NCI-H1436 treated with DMSO at 0.1 percent for 48 hours (cell line): ENCODE measurements at places on chromosomes 7 and 10.

DNA sequence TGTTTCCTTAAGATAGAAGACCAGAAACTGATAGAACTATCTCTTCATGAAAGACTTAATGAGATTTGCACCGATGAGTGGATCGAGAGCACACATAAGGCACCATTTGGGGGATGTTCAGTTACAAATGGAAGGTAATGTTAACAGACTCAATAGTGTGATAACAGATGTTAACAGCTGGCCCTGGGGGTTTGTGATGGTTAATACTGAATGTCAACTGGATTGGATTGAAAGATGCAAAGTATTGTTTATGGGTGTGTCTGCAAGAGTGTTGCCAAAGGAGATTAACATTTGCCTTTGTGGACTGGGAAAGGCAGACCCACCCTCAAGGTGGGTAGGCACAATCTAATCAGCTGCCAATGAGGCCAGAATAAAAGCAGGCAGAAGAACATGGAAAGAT lies 130.5 kb upstream of the DGKB start:
- no peak for DNase-seq

GRCh38 chr10:63008491-63008890 lies 124.6 kb upstream of the NRBF2 start:
- no peak for DNase-seq

GRCh38 chr7:121019018-121019417 lies 30.5 kb downstream of the CPED1 start:
- DNase-seq = no peak

DNA sequence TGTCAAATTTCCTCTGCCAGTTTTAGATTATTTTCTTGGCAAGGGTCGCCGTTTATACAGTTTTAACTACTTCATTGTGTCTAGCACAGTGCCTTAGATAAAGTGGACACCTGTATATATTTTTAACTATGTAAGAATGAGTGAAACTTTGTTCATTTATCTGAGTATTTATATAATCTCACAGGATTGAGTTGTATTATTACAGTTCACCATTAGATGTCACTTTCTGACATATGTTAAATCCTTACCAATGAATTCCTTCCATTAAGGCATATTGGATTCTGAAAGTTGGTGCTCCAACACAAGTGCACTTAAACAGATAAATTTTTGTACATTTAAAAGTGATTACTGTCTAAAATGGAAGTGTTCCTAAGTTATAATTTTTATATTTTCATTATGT lies 43.0 kb downstream of the ZMYND11 start:
- no peak for DNase-seq

DNA sequence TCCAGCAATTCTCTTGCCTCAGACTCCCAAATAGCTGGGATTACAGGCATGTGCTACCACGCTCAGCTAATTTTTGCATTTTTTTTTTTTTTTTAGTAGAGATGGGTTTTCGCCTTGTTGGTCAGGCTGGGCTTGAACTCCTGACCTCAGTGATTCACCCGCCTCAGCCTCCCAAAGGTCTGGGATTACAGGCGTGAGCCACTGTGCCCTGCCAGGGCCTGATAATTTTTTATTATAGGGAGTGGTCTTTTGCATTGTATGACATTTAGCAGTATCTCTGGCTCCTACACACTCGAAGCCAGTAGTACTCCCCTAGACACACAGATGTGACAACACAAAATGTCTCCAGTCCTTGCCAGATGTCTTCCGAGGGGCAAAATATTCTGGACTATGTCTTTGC lies 124.0 kb downstream of the DKK1 start:
- no peak for DNase-seq

DNA sequence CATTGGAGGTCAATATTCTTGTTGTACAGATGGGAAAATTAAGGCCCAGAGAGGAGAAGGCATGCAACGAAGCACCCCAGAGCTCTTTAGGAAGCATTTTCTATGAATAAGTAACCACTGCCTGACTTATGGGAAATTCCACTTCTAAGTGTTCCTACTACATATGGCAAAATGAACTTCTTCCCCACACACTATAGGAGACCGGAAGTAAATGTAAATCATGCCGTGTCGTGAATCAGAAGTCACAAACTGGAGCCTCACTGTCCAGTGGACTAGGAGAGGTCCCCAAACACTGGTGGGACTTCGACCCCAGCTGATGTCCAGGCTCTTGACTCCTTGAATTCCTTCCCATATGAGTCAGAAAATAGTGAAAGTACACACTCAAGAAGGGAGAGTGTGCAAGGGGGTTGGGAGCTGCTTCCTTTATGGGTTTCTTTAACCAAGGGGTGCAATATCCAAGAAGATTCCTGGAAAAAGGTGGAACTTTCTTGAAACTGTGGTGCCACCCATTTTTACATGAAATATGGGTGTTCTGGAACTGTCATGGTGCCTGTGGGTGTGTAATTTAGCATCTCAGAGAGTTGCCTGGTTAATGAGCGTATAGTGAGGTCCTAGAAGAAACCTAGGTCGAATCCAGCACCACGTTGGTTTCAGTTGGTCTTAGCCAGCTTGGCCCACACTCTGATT lies 6.7 kb downstream of the RASSF4 start:
- DNase-seq = no peak

GRCh38 chr10:43282881-43283280 lies 16.0 kb upstream of the RASGEF1A start:
- DNase-seq = no peak

DNA sequence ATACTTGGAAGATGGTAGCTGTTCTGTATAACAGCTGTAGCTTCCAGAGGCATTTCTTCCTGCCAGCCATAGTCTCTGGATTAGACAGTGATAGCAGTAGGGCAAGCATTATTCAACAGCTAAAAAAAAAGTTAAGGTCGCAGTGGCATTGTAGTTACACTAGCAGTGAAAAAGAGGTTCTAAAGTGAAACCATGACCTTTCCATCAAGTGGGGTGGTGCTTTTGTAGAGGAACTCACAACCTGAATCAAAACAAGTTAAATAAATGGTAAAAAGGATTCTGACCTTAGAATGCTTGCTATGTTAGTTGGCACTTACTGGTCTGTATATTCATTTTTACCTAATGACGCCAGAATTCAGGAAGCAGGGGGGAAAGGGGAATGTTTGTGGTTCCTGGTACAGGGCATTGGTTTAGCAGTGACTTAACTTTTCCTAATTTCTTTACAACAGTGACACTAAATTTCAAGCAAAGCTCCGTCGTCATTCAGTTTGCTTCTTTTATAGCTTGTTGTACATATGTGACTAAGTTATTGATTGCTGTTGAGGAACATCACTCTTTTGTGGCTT lies 55.0 kb downstream of the GBF1 start:
- DNase-seq = no peak

DNA sequence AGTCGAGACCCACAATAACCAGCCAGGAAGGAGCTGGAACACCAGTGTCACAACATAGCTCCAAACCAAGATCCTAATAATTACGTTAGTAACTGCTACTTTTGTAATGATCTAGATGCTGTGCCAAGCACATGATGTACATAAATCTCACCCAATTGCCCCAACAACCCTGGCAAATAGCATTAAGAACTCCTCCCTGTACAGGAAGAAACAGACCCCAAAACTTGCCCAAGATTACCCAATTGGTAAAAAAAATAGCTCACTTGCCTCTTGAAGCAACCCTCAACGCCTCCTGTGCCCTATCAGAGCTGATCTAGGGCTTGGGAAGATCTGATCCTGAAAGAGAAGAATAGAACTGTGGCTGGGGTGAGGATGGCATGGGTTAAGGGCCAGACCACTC lies 628.7 kb upstream of the AUTS2 start:
- no peak for DNase-seq

- DNase-seq = no peak
These were observed 261.4 kb upstream of the HABP2 start for GRCh38 chr10:113291413-113291812.

GRCh38 chr10:104067525-104067924 lies 18.2 kb downstream of the COL17A1 start:
- no peak for DNase-seq

DNA sequence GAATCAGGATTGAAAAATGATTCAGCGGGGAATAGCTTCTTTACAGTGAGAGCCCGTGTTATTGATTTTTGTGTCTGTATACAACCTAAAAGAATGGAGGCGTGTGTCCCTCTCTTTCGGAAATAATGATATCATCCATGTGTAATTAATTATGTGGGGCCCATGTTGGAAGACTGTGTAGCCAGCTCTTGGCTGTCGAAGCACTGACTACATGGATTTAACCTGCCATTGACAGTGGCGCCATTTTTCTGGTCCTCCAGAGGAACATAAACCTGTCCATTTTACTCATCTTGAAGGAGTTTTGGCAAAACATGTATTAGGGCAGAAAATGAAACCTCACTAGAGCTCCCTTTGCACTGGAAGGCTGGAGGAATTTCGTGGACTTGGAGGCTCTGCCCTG lies 119.6 kb downstream of the ITIH5 start:
- DNase-seq = no peak

- DNase-seq = no peak
These were observed 128.3 kb downstream of the TPST1 start for GRCh38 chr7:66333443-66333842.

DNA sequence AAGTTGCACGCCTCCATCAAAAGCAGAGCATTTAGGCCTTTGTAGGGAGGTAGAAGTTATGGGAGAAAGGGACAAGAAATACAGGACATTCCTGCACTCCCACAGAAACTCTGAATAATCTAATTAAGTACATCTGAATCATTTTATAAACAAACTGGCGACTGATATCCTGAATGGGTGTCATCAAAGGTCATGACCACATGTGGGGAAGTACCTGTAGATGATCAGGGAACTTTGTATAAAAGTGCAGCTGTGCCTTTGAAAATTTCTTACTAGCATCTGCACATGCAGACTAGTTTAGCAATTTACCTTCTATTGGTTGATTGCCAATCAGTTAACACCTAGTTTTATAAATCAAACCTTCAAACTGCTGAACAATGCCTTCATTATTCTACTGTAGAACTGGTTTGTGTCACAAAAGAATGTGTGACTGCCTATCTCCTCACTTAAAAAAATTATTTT lies 17.1 kb downstream of the STEAP4 start:
- no peak for DNase-seq

GRCh38 chr7:5549096-5549763 lies 125.6 kb upstream of the TNRC18 start:
- no peak for DNase-seq

DNA sequence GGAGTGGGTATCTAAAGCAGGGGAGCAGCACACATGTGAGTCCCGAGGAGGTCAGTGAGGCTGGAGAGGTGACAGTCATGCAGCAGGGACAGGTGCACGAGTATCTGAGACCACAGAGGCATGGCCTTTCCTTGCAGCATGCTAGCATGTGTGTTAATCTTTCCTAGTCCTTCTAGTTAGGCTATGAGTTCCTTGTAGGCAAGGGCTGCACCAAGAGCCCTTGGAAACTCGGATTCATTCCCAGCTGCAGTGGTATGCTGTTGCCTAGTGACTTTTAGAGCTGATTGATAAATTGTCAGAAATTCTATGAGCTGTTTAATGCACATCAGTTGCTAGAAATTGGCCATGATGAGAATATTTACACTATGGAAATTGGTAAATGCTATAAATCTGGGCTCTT lies 132.0 kb downstream of the SORCS3 start:
- DNase-seq = no peak

- DNase-seq = no peak
These were observed 50.6 kb upstream of the IL6 start for GRCh38 chr7:22676385-22676784.

DNA sequence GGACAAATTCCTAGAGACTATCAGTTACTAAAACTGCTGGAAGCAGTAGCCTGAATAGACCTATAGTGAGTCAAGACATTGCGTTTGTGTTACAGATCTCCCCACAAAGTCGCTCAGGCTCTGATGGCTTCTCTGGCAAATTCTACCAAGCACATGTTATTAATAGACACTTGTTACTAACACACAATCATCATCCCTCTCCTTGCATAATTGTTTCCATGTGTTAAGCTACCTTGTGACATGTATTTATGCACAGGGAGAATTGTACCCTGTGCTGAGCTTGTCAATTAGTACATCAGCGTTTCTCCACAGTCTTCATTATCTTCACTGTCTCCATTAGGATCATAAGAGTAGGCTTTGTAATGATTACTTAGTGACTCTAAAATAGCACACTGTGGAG lies 31.2 kb downstream of the DYNC2I1 start:
- no peak for DNase-seq

GRCh38 chr10:59709395-59710125 lies at the start of gene SLC16A9:
TSS of gene SLC16A9 (minus strand) at chr10:59709850. CDS start at chr10:59684291, 25,559 bp downstream.
- DNase-seq = no peak

- no peak for DNase-seq
These were observed 54.7 kb upstream of the EGR2 start for GRCh38 chr10:62870866-62871265.

DNA sequence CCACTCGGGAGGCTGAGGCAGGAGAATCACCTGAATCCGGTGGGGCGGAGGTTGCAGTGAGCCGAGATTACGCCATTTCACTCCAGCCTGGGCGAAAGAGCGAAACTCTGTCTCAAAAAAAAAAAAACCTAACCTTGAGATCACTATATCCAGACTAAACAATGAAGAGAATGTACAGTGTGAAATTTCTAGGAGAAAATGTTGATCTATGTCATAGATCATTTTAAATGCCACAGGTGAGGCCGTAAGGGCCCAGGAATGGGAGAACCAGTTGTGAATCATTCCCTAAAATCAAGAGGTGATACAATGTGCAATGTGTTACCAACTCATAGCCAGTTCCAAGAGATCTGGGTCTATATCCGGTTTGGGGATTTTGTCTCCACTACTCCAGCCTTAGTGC lies 158.0 kb downstream of the CACNB2 start:
- no peak for DNase-seq

DNA sequence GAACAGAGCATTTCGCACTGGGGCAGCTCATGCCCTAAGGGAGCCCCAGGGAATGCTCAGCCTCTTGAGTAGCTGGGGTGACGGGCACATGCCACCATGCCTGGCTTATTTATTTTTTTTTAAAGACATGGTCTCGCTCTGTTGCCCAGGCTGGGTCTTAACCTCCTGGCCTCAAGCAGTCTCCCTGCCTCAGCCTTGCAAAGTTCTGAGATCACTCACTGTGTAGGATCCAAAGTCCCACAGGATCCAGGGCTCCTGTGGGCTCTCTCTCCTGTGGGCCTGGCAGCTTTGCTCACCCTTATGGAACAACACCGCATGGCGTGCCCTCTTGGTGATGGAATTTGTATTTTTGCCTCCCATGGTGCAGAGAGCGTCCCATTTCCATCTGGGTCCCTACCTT lies 34.0 kb downstream of the TMEM120A start:
- DNase-seq = no peak

GRCh38 chr10:47294501-47294900 lies 5.5 kb upstream of the GDF10 start:
- DNase-seq = no peak

- no peak for DNase-seq
These were observed 263.9 kb upstream of the FZD1 start for GRCh38 chr7:90999989-91000979.

GRCh38 chr10:24494777-24495176 lies 228.9 kb downstream of the ARHGAP21 start:
- DNase-seq = no peak
